Aorta (tissue), 5 donors: ENCODE measurements at places on chromosomes 2 and 18. TPM values are rescaled to one million over a fixed set of nuclear protein-coding genes. Genes with fewer than 3 reads are reported as not detected.

The ARHGAP15 gene
- total RNA-seq, result 26.2 TPM

GRCh38 chr2:85390941-85391669 lies 19.1 kb downstream of the CAPG start:
- no peaks in the 10 kb centered on the region for H3K4me1 ChIP-seq
- H3K36me3 ChIP-seq, result no peaks in the 10 kb centered on the region
- H3K27me3 ChIP-seq, result no peaks in the 10 kb centered on the region
- H3K4me3 ChIP-seq, result no peak overlapping the region

The TGFA gene
- 2.0 TPM for total RNA-seq

DNA sequence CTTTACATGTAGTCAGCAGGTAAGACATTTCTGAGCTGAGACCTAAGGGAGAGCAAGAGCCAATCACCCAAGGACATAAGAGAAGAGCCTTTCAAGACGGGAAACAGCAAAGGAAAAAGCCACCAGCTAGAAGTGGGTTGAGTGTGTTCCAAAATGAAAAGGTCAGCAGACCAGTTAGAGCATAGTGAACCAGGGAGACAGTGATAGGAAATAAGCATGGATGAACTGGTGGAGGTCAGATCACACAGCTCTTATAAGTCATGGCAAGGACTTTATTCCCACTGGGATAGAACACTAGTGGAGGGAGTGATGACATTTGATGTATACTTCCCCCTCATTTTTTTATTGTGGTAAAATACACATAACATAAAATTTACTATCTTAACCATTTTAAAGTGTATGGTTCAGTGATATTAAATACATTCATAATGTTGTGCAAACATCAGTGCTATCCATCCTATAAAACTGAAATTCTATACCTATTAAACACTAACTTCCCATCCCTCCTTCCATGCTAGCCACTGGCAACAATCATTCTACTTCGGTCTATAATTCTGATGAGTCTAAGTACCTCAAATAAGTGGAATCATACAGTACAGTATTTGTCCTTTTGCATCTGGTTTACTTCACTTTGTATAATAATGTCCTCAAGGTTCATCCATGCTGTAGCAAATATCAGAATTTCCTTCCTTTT lies 155.8 kb upstream of the WDSUB1 start:
- no peaks in the 10 kb centered on the region for H3K27me3 ChIP-seq
- H3K4me3 ChIP-seq, result no peak overlapping the region
- no peak overlapping the region for H3K27ac ChIP-seq
- DNase-seq, result no peak
- H3K36me3 ChIP-seq, result peaks cover 5% of the 10 kb centered on the region

DNA sequence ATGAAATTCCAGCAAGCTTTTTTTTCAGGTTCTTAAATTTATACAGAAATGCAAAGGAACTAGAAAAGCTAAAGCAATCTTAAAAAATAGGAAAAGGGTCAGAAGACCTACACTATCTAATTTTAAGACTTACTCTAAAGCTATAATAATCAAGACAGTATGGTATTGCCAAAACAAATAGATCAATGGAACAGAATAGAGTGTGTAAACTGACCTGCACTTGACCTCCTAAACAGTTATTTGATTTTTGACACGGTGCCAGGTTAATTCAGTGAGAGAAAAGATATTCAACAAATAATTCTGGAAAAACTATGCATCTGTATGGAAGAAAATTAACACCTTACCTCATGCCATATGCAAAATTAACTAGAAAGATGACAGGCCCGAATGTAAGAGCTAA lies 73.6 kb downstream of the OLA1 start:
- H3K36me3 ChIP-seq, result no peaks in the 10 kb centered on the region
- H3K27me3 ChIP-seq, result no peaks in the 10 kb centered on the region

GRCh38 chr18:3623769-3624545 lies 174.0 kb downstream of the TGIF1 start:
- H3K27me3 ChIP-seq, result no peaks in the 10 kb centered on the region
- no peaks in the 10 kb centered on the region for H3K36me3 ChIP-seq
- DNase-seq, result peak; percentile 93
- no peaks in the 10 kb centered on the region for H3K4me1 ChIP-seq

DNA sequence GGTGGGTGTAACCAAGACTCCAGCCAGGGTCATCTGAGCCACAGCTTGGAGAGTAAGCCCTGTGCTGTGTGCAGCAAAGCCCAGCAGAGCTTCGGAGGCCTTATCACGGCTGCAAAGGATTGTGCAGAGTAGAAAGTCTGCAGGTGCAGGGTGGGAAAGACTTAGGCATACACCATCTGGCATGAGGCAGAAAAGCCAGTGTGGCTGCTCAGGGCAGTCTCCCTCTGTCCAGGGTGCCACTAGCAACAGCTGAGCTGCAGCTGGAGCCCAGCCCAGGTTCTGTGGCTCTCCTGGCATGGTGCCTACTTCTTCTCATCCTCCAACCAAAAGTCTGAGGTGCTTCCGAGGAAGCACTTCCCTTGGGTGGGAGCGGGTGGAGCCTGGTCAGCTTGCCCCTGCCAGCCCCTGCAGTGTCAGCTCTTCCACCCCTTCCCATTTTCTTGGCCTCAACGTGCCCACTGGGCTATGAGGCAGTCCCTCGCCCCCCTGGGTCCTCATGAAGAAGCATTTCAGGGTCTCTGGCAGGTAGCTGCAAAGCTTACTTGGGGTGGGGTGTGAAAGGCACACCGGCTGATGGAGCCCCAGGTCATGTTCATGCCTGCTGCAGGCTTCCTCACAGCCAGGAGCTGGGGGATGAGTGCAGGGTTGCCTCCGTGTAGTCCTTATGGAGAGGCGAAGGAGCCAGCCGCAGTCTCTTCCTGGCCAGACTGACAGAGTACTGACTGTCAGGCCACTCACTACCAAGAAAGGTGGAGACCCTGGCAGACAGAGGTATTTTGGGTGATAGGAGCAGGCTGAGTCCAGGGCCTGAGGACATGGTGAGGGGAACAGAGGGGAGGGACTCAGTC lies 4.8 kb downstream of the AMER3 start:
- no peaks in the 10 kb centered on the region for H3K36me3 ChIP-seq
- DNase-seq, result no peak
- no peaks in the 10 kb centered on the region for H3K27me3 ChIP-seq
- H3K4me3 ChIP-seq, result no peak overlapping the region
- no peak overlapping the region for H3K27ac ChIP-seq

The EML6 gene
- total RNA-seq, result 2.6 TPM

DNA sequence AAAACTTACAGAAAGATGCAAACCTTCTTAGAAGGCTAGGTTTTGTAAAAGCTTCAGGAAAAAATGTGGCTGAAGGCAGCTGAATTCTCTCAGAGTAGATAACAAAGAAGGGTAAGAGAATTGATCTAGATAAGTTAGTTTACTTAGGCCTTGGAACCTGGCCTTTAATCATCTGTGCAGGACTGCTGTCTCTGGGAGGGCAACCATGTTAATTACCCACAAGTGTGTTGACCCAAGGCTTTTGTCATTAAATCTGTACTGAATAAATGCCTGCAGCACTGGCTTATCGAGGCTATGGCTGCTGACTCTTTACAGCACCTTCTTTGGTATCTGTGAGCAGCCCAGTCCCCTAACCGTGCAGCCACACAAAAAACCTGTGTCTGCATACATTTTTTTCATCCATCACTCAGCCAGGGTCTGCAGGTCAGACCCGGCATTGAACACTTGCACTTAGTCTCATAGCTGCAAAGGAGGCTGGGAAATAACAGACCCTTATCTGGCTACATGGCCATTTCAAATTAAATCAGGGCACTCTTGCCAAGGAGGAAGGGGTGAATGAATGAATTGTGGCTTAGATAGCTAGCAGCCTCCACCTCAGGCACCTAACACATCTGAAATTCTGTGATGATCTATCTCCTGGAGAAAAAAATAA lies 120.2 kb upstream of the MSH2 start:
- H3K4me1 ChIP-seq, result no peaks in the 10 kb centered on the region
- DNase-seq, result no peak
- H3K36me3 ChIP-seq, result no peaks in the 10 kb centered on the region
- H3K27ac ChIP-seq, result no peak overlapping the region

DNA sequence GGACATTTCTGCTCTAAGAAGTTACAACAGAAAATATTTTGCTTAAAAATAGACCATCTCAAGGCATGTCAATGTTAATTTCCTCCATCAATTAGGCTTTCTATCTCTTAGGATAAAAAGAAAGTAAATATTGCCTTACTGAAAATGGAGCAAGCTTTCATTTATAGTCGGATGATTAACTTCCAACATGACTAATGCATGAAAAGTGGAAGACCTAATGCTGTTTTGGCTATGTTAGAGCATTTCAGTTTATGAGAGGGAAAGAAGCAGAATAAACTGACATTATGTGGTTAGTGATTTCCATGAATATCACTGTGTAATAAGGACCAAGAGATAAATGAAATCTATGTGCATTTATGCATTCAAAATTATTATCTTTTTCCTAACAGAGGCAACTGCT lies 475.2 kb upstream of the UBE2E3 start:
- no peaks in the 10 kb centered on the region for H3K27me3 ChIP-seq
- H3K4me1 ChIP-seq, result no peaks in the 10 kb centered on the region
- DNase-seq, result no peak

DNA sequence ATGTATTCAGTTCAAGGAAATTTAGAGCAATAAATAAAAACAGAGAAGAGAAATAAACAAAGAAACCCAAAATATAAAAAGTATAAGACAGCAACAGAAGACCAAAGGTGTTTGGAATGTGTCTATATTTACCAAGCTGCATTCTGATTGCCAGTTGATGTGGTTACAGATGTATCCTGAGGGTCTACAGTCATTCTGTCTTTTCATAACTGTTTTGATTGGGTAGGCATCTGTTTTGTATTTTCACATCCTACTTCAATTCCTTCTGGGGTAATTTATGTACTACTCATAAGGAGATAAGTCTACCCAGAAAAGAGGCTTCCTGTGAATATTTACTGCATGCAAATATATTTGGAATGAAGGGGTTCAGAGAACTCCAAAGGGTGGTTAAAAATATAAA lies 596.8 kb upstream of the GCFC2 start:
- no peak overlapping the region for H3K4me3 ChIP-seq
- no peaks in the 10 kb centered on the region for H3K4me1 ChIP-seq
- DNase-seq, result no peak
- no peaks in the 10 kb centered on the region for H3K36me3 ChIP-seq
- no peak overlapping the region for H3K27ac ChIP-seq

DNA sequence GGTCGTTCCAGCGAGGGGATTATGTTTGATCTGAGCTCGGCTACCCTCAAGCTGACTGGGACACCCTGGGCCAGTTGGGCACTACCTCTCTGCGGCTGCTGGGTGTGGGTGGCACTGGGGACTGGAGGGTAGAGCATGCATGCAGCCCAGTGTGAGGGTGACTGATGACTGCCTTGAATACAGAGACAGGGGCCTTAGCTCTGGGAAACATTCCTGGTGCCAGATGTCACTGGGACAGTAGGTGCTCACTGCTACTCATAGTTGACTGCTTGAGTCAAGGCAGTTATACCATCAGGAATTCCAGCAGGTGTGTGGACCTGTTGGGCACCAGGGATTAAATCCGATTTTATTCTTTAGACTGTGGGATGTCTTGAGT lies 33.6 kb upstream of the ATP6V1B1 start:
- no peak for DNase-seq
- no peaks in the 10 kb centered on the region for H3K4me1 ChIP-seq
- no peaks in the 10 kb centered on the region for H3K27me3 ChIP-seq
- no peaks in the 10 kb centered on the region for H3K36me3 ChIP-seq

The GALNT14 gene
- 1.7 TPM for total RNA-seq

The CHRND gene
- not detected for total RNA-seq

GRCh38 chr2:178320011-178320585 lies 125.8 kb downstream of the OSBPL6 start:
- H3K36me3 ChIP-seq, result no peaks in the 10 kb centered on the region
- no peak overlapping the region for H3K27ac ChIP-seq
- no peaks in the 10 kb centered on the region for H3K4me1 ChIP-seq
- H3K27me3 ChIP-seq, result no peaks in the 10 kb centered on the region

The CDK15 gene
- 3.9 TPM for total RNA-seq

DNA sequence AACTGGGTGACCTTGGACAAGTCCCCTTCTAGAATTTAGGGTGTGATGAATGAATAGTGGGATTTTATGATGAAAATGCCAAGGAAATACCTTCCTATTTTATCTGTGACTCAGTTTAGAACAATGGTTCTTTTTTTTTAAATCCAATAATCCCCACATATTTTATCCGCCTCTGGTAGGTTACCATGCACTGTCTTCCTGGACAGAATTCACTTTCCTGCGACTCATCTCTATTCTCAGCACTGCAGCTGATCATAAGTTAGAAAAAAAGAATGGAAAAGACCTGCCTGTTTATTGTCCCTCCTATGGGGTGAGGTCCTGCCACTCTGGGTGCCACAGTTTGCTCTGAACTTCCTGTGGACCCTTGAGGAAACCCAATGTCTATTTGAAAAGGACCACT lies 73.1 kb downstream of the IRS1 start:
- no peaks in the 10 kb centered on the region for H3K27me3 ChIP-seq
- no peaks in the 10 kb centered on the region for H3K36me3 ChIP-seq
- no peak for DNase-seq
- H3K27ac ChIP-seq, result no peak overlapping the region
- H3K4me1 ChIP-seq, result no peaks in the 10 kb centered on the region
- H3K4me3 ChIP-seq, result no peak overlapping the region

The UPP2 gene
- total RNA-seq, result not detected

GRCh38 chr2:203396667-203397066 lies 68.5 kb downstream of the ABI2 start:
- no peaks in the 10 kb centered on the region for H3K27me3 ChIP-seq
- H3K27ac ChIP-seq, result peak overlapping the region; percentile 17
- H3K36me3 ChIP-seq, result no peaks in the 10 kb centered on the region
- H3K4me1 ChIP-seq, result no peaks in the 10 kb centered on the region
- no peak overlapping the region for H3K4me3 ChIP-seq

GRCh38 chr2:159243529-159243928 lies 43.0 kb downstream of the WDSUB1 start:
- peaks cover 1% of the 10 kb centered on the region for H3K36me3 ChIP-seq
- no peaks in the 10 kb centered on the region for H3K4me1 ChIP-seq

The GKN1 gene
- total RNA-seq, result not detected

- H3K4me1 ChIP-seq, result no peaks in the 10 kb centered on the region
- no peak overlapping the region for H3K4me3 ChIP-seq
- no peaks in the 10 kb centered on the region for H3K36me3 ChIP-seq
- no peaks in the 10 kb centered on the region for H3K27me3 ChIP-seq
- H3K27ac ChIP-seq, result no peak overlapping the region
- no peak for DNase-seq
These were observed 132.2 kb upstream of the SMAD7 start for GRCh38 chr18:49082714-49083688.
